Heart right ventricle (tissue), 16 donors: ENCODE measurements at places on chromosomes 6 and 20. TPM values are rescaled to one million over a fixed set of nuclear protein-coding genes. Genes with fewer than 3 reads are reported as not detected.

- DNase-seq, result peak; percentile 23
These were observed 457.2 kb downstream of the KIF16B start for GRCh38 chr20:16115911-16116552.

Gene SLC17A2
- polyA plus RNA-seq, result not detected

Gene DNMT3B
- polyA plus RNA-seq, result 0.35 TPM

Gene IL17F
- not detected for polyA plus RNA-seq

DNA sequence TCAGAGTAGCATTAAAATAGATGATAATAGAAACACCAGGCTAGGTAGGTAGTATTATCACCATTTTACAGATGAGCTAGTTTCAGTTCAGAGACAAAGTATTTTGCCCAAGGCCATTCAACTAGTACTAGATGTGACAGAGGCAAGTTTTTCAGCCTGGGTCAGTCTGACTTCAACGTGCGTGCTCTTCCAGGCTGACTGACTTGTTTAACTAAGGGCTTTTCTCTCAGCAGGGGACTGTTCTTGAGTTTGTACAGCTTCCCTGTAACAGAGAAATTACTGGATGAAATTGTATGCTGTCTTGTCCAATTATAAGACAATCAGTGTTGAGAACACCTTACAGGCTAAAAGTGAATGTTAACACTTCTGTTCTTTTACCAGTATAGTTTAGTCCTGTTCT, 333.5 kb upstream of the MAN1A1 start:
- DNase-seq, result no peak

Gene PROCR
- 20.5 TPM for polyA plus RNA-seq

- no peak for DNase-seq
These were observed 98.8 kb upstream of the SNX9 start for GRCh38 chr6:157724138-157724820.

- no peak for DNase-seq
These were observed 175.5 kb downstream of the RFPL4B start for GRCh38 chr6:112522587-112522986.

DNA sequence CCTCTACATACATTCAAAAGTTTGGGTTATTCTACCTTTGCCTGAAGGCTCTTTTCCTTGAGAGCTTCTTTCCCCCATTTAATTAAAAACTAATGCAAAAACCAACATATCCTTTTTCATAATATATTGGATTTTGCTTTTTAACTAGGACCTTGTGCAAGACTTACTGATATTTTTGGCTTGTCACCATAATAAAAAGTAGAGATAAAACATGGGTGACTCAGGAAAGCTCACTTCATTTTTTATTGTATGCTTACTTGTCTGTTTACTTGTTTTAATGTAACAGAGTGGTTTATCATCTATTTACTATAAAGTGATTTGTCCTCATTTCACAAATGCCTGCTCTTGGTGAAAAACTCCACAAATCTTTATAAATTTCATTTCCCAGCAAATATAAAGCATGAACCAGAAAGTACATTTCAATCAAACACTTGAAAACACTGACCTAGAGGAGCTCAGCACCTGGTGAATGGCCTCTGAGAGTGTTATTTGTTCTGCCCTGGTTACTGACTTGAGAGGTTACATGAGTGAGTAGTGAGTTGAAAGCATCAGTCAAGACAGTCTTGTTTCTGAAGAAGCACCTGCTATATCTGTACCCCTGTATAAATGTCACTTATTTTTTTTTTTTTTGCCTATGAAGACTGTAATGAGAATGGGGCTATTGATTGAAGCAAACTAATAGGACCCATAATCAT, 20.8 kb downstream of the ADGRG6 start:
- DNase-seq, result no peak

Gene UNC5CL
- polyA plus RNA-seq, result 0.42 TPM

DNA sequence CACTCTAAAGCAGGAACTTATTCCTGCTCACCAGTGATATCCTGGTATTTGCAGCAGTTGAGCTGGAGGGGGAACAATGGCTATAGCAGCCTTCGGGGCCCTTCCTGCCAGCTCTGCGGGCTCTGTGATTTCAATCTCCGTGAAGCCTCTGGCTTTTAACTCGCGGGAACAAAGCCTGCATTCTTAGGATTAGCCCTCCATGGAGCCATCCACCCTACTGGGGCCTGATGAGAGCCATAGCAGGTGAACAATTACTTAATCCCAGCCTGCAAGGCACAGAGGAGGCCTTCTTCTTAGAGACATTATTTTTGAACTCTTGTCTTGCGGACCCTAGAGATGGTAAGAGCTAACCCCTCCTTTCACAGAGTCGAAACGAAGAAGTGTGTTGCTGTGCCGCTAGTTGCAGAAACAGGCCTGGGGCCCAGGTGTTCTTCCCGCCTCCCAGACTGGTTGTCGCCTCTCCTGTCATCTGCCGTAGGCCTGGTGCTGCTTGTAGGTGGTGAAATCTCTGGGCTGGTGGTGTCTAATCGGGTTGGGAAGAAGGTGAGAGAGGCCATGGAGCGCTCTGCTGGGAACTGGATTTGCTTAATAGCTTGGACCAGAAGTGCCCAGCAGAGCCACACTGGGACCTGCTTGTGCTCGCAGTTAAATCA, 9.7 kb downstream of the GHRH start:
- no peak for DNase-seq

DNA sequence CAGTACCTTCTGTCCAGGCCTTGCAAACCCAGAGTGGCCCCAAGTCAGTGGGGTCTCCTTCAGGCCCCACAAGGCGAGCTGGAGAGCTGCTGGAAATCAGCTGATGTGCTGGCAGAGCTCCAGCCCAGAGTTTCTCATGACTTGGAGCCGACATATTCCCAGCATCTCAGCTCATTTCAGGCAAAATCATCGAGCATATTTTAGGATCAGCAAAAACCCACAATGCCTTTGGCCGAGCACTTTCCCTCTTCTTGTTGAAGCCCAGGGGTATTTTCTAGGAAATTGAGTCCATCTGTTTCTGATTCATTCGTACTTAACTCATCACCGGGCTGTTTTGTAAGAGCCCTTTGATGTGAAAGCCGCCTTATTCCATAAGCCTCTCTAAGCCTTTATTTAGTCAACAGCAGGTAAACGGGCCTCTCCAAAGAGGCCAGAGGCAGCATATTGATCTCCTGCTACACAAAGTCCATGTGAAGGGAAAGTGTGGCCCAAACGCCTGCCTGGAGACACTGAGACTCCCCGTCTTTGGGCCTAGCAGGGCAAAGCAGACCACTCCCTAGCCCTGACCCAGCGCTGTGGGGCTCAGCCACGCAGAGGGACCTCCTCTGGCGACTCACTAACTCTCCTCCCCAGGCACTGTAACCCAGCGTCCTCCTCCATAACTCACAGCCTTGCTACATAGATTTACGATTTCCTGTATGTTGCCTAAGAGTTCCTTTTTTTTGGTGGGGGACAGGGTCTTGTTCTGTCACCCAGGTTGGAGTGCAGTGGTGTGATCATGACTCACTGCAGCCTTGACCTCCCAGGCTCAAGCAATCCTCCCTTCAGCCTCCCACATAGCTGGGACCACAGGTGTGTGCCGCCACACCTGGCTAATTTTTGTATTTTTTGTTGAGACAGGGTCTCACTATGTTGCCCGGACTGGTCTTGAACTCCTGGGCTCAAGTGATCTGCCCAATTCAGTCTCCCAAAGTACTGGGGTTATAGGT, 12.1 kb upstream of the C20orf203 start:
- peak; percentile 40 for DNase-seq

GRCh38 chr6:73694711-73695411, 1.1 kb upstream of the CD109 start:
- DNase-seq, result no peak

GRCh38 chr6:105499931-105500330, 97.0 kb upstream of the PREP start:
- no peak for DNase-seq
